Non-pigmented ciliary epithelial cell (primary cell): ENCODE measurements at places on chromosomes 2 and 18.
A peak's percentile ranks its signal among the peaks of the same experiment; 100 is the strongest.

- DNase-seq = no peak
Measured at GRCh38 chr2:24317491-24317920, 42.8 kb downstream of the ITSN2 start.

GRCh38 chr2:239802185-239802649 lies 222.9 kb downstream of the NDUFA10 start:
- DNase-seq = no peak

DNA sequence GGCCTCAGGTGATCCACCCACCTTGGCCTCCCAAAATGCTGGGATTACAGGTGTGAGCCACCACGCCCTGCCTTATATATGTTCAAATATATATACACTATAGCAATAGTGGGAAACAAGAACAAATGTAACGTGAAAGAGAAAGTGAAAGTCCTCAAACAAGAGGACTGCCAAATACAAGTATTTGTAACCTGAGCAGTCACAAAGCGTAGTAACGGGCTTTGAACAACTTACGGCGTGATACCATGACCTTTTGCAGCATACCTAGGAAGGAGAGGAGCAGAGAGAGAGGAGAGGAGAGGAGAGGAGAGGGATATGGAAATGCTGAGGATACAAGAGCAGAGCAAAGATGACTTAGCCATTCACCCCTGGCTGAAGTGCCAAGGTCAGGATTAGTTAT lies 113.8 kb upstream of the RGPD4 start:
- DNase-seq = no peak

GRCh38 chr18:7786569-7786968 lies 219.5 kb downstream of the PTPRM start:
- DNase-seq = no peak

- no peak for DNase-seq
Measured at GRCh38 chr2:104914509-104914908, 60.6 kb downstream of the POU3F3 start.

GRCh38 chr18:37289423-37289822 lies 276.2 kb downstream of the CELF4 start:
- DNase-seq = no peak

- no peak for DNase-seq
Measured at GRCh38 chr2:234939576-234939975, 12.2 kb upstream of the SH3BP4 start.

GRCh38 chr2:6664332-6665061 lies 201.2 kb downstream of the CMPK2 start:
- DNase-seq = no peak

GRCh38 chr2:208062113-208062512 lies 36.8 kb upstream of the PLEKHM3 start:
- DNase-seq = no peak

DNA sequence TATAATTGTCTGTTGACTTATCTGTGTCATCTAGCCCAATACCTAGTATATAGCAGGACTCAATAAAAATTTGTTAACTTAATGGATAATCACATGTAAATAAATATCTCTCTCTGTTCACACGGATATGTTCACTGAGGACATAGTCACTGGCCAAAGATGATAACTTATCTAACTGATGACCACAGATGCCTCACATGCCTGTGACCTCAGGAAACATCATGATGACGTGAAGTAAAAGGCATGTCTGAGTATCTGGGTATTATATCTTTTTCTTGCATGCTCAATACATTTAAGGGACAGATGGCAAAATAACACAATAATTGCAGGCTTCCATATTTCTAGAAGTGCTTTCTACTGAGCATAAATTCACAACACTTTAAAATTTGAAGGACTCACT lies 41.4 kb upstream of the PARD3B start:
- no peak for DNase-seq

DNA sequence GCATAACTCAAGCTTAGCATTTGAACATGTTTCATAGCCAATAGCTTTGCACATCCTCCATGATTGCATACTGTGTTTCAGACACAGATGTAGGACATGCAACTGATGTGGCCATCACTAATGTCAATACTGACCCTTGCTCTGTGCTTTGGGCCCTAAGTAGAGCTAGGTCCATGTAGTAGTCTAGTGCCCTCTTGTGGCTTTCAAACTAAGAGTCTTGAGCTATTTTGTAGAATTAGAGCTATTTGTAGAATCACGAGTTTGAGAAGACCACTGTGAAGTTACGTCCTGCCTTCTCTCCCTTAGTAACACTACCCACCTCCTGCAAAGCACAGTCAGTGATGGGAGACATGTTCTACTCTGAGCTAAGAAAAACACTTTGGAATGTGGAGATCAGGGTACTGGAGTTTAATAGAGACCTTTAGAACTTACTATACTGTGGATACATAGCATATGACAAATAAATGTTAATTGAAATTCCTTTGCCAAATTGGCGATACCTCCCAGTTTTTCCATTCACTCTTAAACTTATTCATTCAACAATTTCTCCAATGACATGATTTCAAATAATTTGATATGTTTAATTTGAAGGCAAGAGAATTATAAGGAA lies 306.5 kb upstream of the TNP1 start:
- no peak for DNase-seq

DNA sequence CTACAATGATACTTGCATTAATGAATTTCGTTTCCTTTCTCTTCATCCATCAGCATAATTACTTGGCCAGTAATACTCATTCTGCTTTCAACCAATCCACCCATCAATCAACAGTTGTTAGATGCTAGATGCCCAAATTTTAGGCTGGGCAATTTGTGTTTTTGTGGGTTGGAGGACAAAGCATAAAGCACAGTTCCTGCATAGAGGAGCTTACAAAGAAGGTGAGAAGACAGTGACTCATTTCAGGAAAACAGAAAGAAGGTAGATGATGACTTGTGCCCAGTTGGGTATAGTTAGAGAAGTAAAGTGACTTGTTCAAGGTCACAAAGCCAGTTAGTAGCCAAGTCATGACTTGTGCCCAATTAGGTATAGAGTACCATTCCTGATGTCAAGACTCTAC lies 1186.8 kb upstream of the CELF4 start:
- DNase-seq = no peak

DNA sequence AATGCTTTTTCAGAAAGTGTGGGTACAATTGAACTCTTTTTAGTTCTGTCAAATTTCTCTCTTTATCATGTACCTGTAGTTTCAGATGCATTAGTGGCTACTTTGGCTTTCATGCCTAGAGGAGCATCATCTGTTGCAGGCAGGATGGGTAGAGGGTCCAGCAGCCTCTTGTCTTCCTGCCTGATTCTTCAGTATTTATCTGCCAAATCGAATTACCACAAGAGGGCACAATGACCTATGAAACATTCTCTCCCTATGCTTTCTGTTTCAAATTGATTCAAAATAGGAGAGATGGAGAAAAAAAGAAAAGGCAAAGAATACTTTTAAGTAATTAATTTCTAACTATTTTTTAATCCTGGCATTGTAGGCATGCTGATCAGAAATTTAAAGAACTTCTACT lies 477.2 kb downstream of the TRIB2 start:
- DNase-seq = peak; percentile 4

DNA sequence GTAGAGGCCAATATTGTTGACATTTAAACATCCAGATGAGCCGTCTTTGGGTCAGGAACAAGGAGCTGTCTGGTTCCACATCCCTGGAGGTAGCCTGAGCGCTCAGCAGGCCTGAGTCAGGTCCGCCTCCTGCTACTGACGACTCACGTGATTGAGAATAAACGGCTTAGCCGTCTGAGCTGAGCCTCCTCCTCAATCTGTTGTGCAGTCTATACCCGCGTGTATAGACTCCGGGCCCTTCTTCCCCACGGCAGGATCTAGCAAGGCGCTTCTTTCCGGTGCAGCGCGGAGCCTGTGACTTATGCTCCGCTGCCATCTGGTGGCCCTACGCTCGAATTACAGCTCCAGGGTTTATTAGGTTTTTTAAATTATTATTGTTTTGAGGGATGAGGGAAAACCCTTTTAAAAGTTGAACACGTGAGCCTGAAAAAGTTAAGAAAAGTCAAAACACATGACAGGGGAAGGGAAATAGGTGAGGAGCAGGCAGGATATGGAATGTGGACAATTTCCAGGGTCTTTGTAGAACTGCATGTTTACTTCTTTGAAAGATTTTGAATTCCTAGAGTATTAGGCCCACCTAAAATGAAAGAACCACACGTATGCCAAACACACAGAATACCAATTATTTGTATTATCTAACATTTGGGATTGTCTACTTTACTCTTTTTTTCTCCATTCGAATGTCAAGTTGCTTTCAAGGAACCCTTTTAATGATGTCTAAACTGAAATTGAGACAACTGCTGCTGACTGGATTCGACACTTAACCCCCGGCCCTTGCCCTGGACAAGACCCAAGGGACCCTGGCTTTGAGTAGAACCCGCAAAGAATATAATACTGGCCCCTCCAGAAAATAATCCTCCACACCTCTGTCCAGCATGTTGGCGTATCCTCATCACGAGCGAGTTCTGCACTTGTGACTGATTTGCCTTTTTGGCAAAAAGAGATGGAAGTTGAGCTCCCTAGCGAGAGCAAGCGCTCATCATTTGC lies 112.4 kb upstream of the ZNF236 start:
- no peak for DNase-seq

DNA sequence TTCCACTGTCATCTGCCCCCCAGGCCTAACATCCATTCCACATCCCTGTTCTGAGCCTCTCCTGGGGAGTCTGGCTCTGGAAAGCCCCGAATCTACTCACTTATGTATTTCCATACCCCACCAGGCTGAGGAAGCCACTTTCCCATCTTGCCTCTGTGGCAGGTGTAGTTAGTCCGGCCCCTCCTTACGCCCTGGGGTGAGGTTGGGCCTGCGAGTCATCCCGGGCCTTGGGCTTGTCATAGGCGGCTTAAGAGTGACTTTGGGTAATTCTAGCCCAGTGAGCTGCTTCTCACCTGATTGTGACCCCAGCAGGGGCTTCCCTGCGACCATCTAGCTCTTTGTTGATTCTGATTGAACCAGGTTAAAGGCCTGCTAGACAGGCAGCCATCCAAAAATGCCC lies 21.1 kb downstream of the PCARE start:
- no peak for DNase-seq

- DNase-seq = no peak
Measured at GRCh38 chr2:27956888-27957287, 66.4 kb downstream of the BABAM2 start.

GRCh38 chr2:127683757-127684156 lies 8.4 kb upstream of the LIMS2 start:
- DNase-seq = no peak

- DNase-seq = no peak
Measured at GRCh38 chr2:59232394-59233165, 991.5 kb upstream of the FANCL start.

DNA sequence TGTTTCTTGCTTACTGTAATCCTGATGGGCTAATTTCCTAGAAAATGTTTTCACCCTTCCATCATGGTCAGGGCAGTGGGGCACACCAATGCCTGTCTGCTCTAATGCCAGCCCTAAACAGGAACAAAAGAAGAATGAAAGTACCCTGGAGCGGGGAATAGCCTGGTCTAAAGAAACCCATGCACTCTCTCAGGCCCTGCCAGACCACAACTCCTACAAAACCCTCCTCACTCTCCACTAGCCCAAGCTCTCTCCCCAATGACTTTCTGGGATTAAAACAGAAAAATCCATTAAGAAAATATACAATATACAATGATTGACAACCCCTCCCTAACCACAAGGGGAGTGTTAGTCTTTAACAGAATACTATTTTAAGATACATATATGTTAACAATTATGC lies 67.6 kb downstream of the AAK1 start:
- no peak for DNase-seq

- DNase-seq = no peak
Measured at GRCh38 chr18:74665346-74665745, 67.7 kb downstream of the ZNF407 start.

DNA sequence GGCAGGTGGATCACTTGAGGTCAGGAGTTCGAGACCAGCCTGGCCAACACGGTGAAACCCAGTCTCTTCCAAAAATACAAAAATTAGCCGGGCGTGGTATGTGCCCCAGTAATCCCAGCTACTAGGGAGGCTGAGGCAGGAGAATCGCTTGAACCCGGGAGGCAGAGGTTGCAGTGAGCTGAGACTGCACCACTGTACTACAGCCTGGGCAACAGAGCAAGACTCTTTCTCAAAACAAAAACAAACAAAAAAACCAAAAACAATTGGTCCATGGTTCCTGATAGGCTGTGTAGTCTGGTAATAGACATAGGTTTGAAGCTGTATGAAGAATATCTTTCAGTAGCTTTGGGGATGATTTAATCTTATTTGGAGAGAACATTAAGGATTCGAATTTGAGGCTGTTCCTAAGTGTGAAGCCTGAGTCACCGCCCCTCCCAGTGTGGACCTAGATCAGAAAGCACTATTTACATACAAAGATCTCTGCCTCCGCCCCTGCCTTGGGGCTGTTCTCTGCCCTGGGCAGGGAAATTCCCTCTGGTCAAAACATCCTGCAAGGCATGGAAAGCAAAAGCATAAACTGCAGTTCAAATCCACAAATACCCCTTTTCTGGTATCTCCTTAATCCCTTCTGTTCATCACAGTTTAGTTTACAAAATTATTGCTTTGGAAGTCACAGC lies 52.8 kb upstream of the PMAIP1 start:
- no peak for DNase-seq

GRCh38 chr2:71800106-71800809 lies 346.9 kb downstream of the DYSF start:
- no peak for DNase-seq

- no peak for DNase-seq
Measured at GRCh38 chr2:42353792-42354429, 7.1 kb downstream of the COX7A2L start.

- DNase-seq = no peak
Measured at GRCh38 chr2:68366083-68366560, 1.0 kb downstream of the PLEK start.

- DNase-seq = no peak
Measured at GRCh38 chr2:6352906-6353515, 512.7 kb downstream of the CMPK2 start.

- no peak for DNase-seq
Measured at GRCh38 chr2:157438863-157439823, 4.7 kb downstream of the CYTIP start.

DNA sequence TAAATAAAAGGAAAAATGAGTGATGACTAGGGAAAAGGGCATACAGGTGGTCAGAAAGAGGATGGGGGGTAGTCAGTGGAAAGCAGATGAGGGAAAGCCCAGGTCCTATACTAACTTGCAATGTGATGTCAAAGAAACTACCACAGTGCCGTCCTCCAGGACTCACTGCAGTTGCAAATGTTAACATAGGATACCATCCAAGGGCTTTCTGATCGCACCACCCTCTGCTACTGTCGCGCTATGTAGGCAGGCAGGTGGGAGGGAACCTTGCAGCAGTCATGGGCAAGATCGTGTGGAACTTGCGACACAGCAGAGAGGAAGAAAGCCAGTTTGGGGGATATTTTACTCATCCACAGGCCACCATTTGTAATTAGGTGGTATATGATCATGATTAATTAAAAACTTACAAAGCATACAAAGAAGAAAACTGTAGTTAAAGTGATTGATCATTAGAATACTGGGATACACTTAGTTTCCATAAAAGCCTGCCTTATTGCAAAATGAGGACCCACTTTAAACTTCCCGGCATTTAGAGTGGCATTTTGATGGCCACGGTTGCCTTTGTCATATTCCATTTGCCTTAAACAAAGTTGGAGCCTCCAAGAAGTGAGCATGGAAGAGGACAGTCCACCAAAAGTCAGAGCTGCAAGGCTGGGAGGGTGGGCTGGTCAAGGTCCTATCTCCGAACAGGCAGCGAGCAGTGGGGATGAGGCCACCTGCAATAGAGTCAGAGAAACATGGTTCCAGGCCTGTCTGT lies 8.5 kb upstream of the ROCK2 start:
- DNase-seq = no peak

- DNase-seq = no peak
Measured at GRCh38 chr2:162215162-162215561, 28.1 kb downstream of the FAP start.

- no peak for DNase-seq
Measured at GRCh38 chr2:127703282-127703681, 2.0 kb downstream of the SFT2D3 start.
